ENCODE measurements at places on chromosomes 4 and X. TPM values are rescaled to one million over a fixed set of nuclear protein-coding genes. Genes with fewer than 3 reads are reported as not detected.

SHROOM4 gene
- total RNA-seq = 4.6 TPM

DNA sequence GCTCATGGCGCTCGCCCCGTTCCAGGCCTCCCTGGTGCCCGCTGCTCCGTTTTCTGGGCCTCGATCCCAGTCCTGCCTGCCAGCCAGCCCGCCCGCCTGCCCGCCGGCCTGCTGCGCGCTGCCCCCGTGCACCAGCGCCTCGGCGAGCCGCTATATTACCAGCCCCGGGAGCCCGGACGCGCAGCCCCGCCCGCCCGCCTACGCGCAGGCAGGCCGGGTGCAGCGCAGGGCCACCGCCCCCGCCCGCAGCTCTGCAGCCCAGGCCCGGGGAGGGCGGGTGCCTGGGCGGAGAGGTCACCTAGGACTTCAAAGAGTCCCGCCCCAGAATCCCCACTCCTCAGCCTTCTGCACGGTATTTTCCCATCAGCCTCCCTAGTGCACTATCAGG is at the start of gene MAOB:
Gene MAOB (minus strand): TSS at position 157 of the 388 bp plus-strand sequence. CDS start 151 bp downstream, at position 6.
- peak; percentile 27 for DNase-seq
- peak within 1 kb of the TSS; percentile 36 for H3K4me3 ChIP-seq
- no peak within 1 kb of the TSS for H3K27ac ChIP-seq
- H3K36me3 ChIP-seq = no peaks in the 10 kb centered on the region
- no peaks in the 10 kb centered on the region for H3K27me3 ChIP-seq
- no peaks in the 10 kb centered on the region for H3K4me1 ChIP-seq

GRCh38 chr4:176453079-176453478 is 133.3 kb downstream of the SPCS3 start:
- H3K4me3 ChIP-seq = no peak overlapping the region
- no peaks in the 10 kb centered on the region for H3K4me1 ChIP-seq
- DNase-seq = no peak
- H3K27me3 ChIP-seq = no peaks in the 10 kb centered on the region
- H3K36me3 ChIP-seq = no peaks in the 10 kb centered on the region
- H3K27ac ChIP-seq = no peak overlapping the region

- peaks cover 4% of the 10 kb centered on the region for H3K4me1 ChIP-seq
- peak overlapping the region; percentile 62 for H3K4me3 ChIP-seq
- peak overlapping the region; percentile 67 for H3K27ac ChIP-seq
- no peaks in the 10 kb centered on the region for H3K27me3 ChIP-seq
These were observed 791 bp downstream of the GUCY1B1 start for GRCh38 chr4:155759372-155760252.

- no peaks in the 10 kb centered on the region for H3K27me3 ChIP-seq
- H3K4me1 ChIP-seq = no peaks in the 10 kb centered on the region
- H3K27ac ChIP-seq = no peak overlapping the region
- H3K36me3 ChIP-seq = no peaks in the 10 kb centered on the region
These were observed 17.5 kb downstream of the STAP1 start for GRCh38 chr4:67576059-67576466.

DDIT4L gene
- total RNA-seq = 1.5 TPM

WDR17 gene
- 10.2 TPM for total RNA-seq

DNA sequence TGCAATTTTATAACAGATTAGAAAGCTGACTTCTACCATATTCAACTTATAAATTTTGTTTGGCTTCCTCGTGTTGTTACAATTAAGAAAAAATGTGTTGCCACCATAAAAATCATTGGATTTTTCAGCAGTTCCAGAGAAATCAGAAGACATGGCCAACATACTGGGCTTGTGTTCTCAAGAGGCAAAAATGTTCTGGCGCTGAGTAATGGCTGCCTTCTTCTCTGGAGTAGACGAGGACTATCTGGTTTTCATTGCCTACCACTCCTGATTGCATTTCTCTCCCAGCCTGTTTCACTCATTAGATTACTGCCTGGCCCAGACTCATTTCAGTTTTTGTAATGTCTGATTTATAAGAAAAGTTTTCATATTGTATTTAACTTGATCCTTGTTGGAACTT is 122.3 kb downstream of the ARHGAP10 start:
- H3K4me1 ChIP-seq = peaks cover 53% of the 10 kb centered on the region
- no peak for DNase-seq
- H3K4me3 ChIP-seq = no peak overlapping the region
- peak overlapping the region; percentile 90 for H3K27ac ChIP-seq

DNA sequence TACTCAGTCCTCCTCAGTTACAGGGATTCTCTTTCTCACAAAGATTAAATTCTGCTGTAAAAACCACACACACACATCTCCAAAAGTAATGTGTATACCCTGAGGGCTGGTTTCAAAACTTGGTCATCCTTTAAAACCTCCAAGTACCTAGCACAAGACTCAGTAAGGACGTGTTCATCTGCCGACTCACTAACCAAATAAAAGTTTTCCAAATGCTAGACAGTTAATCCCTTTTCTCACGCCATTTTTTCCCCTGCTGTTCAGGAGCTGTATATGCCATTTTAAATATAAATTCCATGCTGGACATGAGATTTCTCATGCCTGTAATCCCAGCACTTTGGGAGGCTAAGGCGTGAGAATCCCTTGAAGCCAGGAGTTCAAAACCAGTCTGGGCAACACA is 3.9 kb upstream of the SAT1 start:
- H3K4me3 ChIP-seq = no peak overlapping the region
- H3K27me3 ChIP-seq = no peaks in the 10 kb centered on the region
- no peak overlapping the region for H3K27ac ChIP-seq
- H3K36me3 ChIP-seq = no peaks in the 10 kb centered on the region
- H3K4me1 ChIP-seq = no peaks in the 10 kb centered on the region
- DNase-seq = no peak

GRCh38 chr4:120926358-120927025 is 4.0 kb upstream of the PRDM5 start:
- peaks cover 9% of the 10 kb centered on the region for H3K4me1 ChIP-seq
- H3K4me3 ChIP-seq = no peak overlapping the region
- H3K27me3 ChIP-seq = no peaks in the 10 kb centered on the region
- H3K36me3 ChIP-seq = no peaks in the 10 kb centered on the region
- no peak overlapping the region for H3K27ac ChIP-seq
- no peak for DNase-seq

UGT2B10 gene
- total RNA-seq = not detected

LRAT gene
- total RNA-seq = 6.6 TPM

MAP3K15 gene
- total RNA-seq = 2.5 TPM

DNA sequence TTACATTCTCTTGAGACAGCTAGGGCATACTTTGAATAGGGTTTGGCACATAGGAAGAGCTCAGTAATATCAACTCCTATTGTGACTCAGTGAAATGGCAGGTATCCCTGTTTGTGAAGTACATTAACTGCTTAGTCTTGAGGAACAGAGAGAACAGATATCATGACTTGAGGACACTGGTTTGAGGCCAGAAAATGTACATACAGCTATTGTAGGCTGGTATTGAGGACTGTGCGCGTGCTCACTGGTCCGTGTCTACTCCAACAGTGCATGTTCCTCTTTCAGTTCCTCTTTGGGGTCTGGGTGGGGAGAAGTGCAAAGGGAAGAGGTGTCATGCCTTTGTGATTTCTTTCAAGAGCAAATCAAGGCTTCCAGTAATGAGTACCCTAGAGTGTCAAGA is 34.6 kb upstream of the TBC1D9 start:
- no peaks in the 10 kb centered on the region for H3K4me1 ChIP-seq
- H3K27me3 ChIP-seq = no peaks in the 10 kb centered on the region
- H3K36me3 ChIP-seq = no peaks in the 10 kb centered on the region
- peak; percentile 23 for DNase-seq
- no peak overlapping the region for H3K27ac ChIP-seq

GRCh38 chrX:40097141-40097503 is 636 bp downstream of the BCOR start:
- no peaks in the 10 kb centered on the region for H3K27me3 ChIP-seq
- H3K27ac ChIP-seq = peak overlapping the region; percentile 63
- H3K4me1 ChIP-seq = peaks cover 8% of the 10 kb centered on the region
- DNase-seq = no peak
- no peaks in the 10 kb centered on the region for H3K36me3 ChIP-seq

- no peaks in the 10 kb centered on the region for H3K27me3 ChIP-seq
- no peaks in the 10 kb centered on the region for H3K36me3 ChIP-seq
- H3K27ac ChIP-seq = peak overlapping the region; percentile 63
- H3K4me1 ChIP-seq = peaks cover 61% of the 10 kb centered on the region
These were observed 4.8 kb downstream of the ACOX3 start for GRCh38 chr4:8435656-8436121.

GRCh38 chr4:119744580-119744979 is 116.0 kb upstream of the PDE5A start:
- H3K36me3 ChIP-seq = no peaks in the 10 kb centered on the region
- no peaks in the 10 kb centered on the region for H3K4me1 ChIP-seq
- no peak overlapping the region for H3K27ac ChIP-seq
- H3K4me3 ChIP-seq = no peak overlapping the region
- H3K27me3 ChIP-seq = no peaks in the 10 kb centered on the region

DNA sequence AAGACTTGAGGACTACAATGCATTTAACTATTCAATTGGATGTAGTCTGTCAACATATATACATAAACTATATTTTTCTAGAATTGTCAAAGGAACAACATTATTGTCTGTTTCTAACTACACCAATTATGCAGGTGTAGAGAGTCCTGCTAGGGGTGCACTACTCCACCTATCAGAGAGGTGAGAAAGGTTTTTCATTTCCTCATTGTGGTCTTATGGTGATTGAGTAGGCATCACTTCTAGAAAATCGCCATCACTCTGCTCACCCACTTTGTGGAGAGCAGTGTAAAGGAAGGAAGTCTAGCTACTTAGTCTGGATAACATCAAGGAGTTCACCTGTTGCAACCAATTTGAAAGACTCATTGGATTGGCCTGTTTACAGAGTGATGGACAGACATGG is 4.4 kb upstream of the ADH1C start:
- DNase-seq = no peak
- no peak overlapping the region for H3K27ac ChIP-seq

- H3K27ac ChIP-seq = peak within 1 kb of the TSS; percentile 22
- H3K27me3 ChIP-seq = no peaks in the 10 kb centered on the region
- H3K36me3 ChIP-seq = no peaks in the 10 kb centered on the region
- DNase-seq = peak; percentile 77
These were observed at the start of gene FAM149A for GRCh38 chr4:186104114-186104889. Gene FAM149A (plus strand): TSS chr4:186104704.

DNA sequence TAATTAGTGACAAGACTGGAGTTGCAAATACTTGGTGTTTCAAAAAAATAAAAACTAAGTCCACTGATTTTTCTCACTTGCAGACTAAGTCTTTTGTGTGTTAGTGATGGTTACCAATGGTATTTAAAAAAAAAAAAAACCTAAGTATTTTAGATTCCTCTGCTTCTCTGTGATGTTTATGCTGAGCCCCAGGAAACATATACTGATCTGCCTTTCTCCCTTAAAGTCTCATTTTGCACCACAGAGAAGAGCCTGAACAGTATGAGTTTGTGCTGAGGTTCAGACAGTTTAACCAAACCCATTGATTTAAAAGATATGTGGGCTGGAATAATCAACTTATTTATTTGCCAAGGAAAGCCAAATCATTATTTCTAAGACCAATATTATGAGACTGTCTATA is 1305.0 kb downstream of the PCDH18 start:
- no peaks in the 10 kb centered on the region for H3K27me3 ChIP-seq
- no peak overlapping the region for H3K27ac ChIP-seq
- no peaks in the 10 kb centered on the region for H3K36me3 ChIP-seq
- no peak for DNase-seq
- H3K4me1 ChIP-seq = no peaks in the 10 kb centered on the region
- H3K4me3 ChIP-seq = no peak overlapping the region

GRCh38 chr4:182697094-182697493 is 220.1 kb downstream of the DCTD start:
- DNase-seq = no peak
- H3K4me1 ChIP-seq = no peaks in the 10 kb centered on the region
- H3K27me3 ChIP-seq = no peaks in the 10 kb centered on the region

- no peak overlapping the region for H3K4me3 ChIP-seq
- H3K36me3 ChIP-seq = no peaks in the 10 kb centered on the region
- DNase-seq = no peak
These were observed 41.6 kb downstream of the NPNT start for GRCh38 chr4:105936901-105937300.

POU3F4 gene
- not detected for total RNA-seq

FAT1 gene
- total RNA-seq = 157 TPM

CENPE gene
- total RNA-seq = 6.6 TPM
